NCI-H524 (cell line): ENCODE measurements at places on chromosomes 12 and 14.

GRCh38 chr12:89309440-89309802 lies 42.9 kb downstream of the DUSP6 start:
- no peak for DNase-seq

GRCh38 chr14:102945346-102946130 lies 23.1 kb downstream of the AMN start:
- DNase-seq, result no peak

DNA sequence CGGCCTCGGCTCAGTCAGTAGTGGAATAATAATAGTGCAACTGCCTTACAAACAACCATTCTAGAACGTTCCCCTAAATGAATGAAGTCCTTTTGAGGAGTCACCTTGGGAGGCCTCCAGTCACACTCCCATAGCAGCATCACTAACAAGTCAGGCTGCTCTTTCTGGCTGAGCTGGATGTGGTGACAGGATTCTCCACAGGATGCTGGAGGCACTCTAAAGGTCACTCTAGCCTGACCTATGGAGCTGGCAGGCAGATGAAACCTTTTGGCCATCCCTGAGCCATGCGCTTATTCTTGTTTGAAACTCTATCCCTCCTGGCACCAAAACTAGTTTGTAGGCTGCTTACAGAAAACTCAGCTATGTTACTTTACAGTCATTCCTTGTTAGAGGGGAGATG lies 17.9 kb upstream of the TFCP2 start:
- no peak for DNase-seq

- DNase-seq, result no peak
Observed at GRCh38 chr12:103727638-103728037, 113.4 kb downstream of the NT5DC3 start.

GRCh38 chr12:40597133-40597532 lies 95.1 kb upstream of the CNTN1 start:
- no peak for DNase-seq

DNA sequence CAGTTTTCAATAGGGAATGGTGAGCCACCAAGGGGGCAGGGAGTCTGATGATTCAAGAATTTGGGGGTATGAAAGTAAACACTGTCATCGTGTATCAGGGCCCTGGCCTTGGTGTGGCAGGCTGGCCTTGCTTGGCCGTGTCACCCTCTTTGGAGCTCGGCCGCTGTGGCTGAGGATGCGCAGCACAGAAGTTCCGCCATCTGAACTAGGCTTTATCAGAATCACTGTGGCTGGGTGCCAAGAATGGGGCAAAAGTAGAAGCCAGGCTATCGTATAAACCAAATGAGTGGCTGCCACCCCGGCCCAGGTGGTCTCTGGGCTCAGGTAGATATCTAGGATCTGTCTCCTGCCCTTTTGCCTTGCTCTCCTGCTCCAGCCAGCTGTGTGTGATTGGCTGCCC lies 137.4 kb downstream of the PAPOLA start:
- no peak for DNase-seq

- DNase-seq, result no peak
Observed at GRCh38 chr14:70886421-70887206, 20.6 kb upstream of the PCNX1 start.

GRCh38 chr12:82069931-82070514 lies 288.2 kb downstream of the CCDC59 start:
- no peak for DNase-seq
